ENCODE measurements at places on chromosomes 5 and 9.

DNA sequence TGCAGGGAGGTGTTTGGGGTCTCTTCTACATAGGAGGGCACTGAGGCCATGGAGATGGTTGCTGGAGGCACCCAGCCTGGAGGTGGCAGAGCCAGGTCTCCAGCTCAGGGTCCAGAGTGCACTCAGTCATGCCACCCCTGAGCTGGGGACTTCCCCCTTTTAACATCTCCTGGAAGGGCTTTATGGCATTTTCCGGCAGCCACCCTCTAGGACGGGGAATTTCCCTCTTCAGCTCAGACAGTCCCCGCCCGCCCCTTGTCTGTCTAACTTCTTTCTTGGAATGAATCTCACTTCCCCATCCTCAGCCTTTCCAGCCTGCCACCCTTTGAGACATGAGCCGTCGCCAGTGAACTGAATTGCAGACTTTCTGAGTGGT is 49.9 kb downstream of the COL15A1 start:
- DNase-seq, result no peak

- DNase-seq, result no peak
Observed at GRCh38 chr5:131364507-131365050, 100.7 kb downstream of the CDC42SE2 start.

DNA sequence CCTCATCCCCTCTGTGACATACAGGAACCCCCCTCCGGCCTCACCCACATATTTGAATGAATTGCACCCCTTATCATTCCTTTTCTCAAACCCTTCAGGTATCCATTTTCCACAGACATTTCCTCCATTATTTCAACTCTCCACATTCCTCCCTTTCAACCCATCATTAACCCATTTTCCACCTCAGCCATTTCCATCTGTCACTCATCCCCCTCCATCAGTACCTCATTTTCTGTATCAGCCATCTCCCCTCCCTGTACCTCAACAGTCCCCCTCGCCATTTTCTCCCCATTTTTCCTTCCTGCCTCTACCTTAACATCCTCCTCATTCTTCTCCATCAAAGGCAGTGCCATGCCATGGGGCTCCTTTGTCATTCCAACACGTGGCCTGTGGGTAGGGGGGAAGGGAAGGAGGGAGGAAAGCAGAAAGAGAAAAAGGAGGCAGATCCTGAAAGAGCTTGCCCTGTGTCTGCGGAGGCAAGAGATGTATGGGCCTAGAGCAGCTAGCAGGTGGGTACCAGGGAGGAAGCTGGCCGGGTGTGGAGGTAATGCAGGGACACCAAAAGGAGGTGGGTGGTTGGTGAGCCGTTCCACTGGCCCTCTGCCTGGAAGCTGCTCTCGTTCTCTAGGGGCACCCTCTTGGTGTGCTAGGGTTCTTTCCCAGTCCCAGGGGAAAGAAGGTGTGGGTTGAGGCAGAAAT is 1.5 kb downstream of the DNAJB5 start:
- DNase-seq, result no peak

GRCh38 chr5:94910721-94911120 is 292.3 kb downstream of the SLF1 start:
- DNase-seq, result no peak

DNA sequence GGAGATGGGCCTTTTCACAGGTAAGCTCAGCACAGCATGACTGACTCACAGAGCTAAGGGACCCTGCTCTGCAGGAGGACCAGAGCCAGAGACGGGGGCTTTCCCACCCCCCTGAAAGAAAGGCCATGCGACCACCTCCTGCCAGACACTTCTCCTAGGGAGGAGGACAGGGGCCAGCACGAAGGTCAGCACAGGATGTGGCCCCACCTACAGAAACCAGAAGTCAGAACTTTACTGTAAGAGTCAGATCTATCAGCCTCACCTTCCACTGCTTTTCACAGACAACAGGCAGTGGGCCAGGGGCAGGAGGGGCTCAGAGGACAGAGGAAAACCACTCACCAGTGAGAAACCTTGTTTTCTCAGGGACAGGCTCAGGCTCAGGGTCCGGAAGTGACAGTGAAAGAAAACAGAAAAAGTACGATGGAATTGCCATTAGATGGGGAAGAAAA is 37.9 kb downstream of the CCNJL start:
- DNase-seq, result no peak

GRCh38 chr5:145889611-145890010 is 16.8 kb upstream of the GRXCR2 start:
- DNase-seq, result no peak

Data from NCI-H2029 (cell line).